ENCODE measurements at places on chromosomes 5 and 9.

DNA sequence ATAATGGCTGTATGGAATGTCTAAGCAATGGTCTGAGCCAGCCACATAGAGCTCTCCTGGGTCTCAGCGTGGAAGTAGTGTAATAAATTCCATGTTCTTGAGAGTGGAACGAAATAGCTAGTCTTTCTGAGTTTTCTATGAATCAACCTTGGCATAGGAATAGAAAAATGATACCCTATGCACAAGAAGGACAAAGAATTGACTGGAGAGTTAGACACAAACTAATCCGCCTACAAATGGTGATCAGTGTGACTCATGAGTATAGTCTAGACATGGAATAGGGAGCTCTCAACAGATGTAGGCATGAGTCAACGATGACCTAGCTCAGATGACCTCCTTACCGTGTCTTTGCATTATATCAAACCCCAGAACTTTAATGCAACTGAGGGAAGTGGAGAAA is 256.8 kb upstream of the GRIN3A start:
- no peak for DNase-seq

DNA sequence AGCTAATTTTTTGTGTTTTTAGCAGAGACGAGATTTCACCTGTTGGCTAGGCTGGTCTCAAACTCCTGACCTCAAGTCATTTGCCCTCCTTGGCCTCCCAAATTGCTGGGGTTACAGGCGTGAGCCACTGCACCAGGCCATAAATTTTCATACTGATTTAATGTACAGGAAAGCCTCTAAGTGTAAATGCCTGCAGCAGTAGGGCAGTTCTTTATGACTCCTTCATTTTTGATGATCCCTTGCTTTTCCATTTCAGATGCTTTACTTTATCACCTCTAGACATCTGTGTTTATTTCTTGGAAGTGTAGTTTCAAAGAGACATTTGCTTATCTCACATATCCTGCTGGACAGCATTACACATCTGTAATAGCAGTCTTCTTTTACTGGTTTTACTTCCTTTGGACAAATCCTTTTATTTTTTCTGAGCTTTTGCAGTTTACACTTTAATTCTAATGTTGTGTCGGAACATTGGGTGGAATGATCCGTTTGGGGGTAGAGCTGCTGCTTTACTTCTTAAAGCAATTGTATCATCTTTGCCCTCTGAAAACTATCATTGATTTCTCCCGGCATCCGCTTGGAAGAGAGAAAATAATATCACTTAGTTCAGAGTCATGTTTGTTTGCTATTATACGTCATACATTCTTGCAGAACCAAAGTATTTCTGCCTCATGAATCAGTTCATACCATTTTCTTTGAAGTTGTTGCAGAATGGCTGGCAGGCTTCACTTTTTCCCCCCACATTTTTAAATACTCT is 36.0 kb downstream of the SCGB3A1 start:
- DNase-seq: no peak

GRCh38 chr5:135092476-135092875 is 58.4 kb upstream of the PITX1 start:
- DNase-seq: no peak

GRCh38 chr5:141223112-141223783 is at the start of gene PCDHB14:
TSS of gene PCDHB14 (plus strand) at chr5:141223343. CDS start at chr5:141223506, 163 bp downstream.
- DNase-seq: no peak

DNA sequence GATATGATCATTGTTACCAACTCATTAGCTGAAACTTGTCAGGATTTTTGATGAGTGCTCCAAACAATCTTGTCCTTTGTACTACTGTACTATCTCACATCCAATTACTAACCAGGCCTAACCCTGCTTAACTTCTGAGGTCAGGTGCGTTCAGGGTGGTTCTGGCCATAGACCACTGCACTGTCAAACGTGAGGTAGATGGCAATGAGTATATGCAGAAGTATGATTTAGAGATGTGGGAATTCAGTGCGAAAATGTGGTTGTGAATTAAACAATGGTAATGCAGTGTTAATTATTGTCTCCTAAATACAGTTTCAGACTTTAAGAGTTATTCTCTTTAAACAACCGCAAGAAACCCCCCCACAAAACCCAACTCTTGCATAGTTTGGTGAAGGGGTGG is 86.5 kb downstream of the ANKRD55 start:
- DNase-seq: no peak

DNA sequence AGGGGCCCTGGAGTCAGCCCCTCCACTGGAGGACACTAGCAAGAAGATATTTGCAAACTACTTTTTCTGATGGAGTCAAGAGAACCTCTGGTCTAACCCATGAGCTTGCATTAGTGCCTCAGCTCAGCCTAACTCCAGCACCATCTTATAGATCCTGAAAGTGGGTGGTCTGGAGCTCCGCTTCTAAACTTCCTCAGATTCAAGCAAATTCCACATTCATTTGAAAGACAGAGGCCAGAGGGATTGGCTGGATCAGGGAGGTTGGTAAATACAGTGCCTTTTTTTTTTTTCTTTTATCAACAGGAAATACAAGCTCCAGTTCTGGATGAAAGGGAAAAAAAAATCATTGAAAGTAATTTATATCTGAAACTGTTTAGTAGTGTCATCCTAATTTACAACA is 99.9 kb downstream of the ENC1 start:
- no peak for DNase-seq

GRCh38 chr9:99825172-99826046 is 3.7 kb downstream of the NR4A3 start:
- DNase-seq: peak; percentile 25

GRCh38 chr9:5274770-5275169 is 29.7 kb downstream of the RLN2 start:
- no peak for DNase-seq

- DNase-seq: no peak
These were observed 67.1 kb upstream of the SLC1A1 start for GRCh38 chr9:4423207-4423610.

DNA sequence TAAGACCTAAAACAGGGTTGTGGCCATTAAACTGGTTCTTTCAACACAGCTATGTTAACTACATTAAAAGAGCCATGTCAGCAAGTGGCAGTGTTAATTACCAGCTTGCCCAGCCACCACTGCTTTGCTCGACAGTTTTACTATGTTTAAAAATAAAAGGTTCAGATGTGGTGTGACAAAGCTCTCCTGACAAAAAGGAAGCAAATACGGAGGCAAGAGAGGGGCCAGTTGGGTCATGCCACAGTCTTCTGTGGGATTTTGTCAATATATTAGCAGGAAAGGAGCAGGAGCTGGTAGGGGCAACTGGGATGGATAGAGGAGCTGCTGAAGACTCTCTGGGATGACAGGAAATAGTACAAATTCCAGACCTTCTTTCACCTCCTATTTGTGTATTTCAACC is 113.5 kb upstream of the PCA3 start:
- no peak for DNase-seq

All from left cardiac atrium (tissue), 4 donors.